NCI-H69 (cell line): ENCODE measurements at places on chromosomes 6 and 20.

DNA sequence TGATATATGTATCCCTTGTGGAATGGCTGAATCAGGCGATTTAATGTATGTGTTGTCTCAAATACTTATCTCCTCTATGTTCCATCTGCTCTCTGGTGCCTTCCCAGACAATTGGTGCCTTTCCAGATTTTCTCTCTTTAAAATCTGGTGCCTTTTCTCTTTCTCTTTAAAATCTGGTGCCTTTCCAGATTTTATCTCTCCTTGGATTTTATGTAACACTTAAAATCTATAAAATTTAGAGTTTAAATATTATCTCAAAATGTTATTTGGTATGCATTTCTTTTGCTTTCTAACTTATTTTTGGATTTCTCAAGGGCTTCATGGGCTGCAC, 116.3 kb downstream of the KIF13A start:
- no peak for DNase-seq

GRCh38 chr6:73878403-73878802, 182.4 kb downstream of the CD109 start:
- DNase-seq, result no peak

DNA sequence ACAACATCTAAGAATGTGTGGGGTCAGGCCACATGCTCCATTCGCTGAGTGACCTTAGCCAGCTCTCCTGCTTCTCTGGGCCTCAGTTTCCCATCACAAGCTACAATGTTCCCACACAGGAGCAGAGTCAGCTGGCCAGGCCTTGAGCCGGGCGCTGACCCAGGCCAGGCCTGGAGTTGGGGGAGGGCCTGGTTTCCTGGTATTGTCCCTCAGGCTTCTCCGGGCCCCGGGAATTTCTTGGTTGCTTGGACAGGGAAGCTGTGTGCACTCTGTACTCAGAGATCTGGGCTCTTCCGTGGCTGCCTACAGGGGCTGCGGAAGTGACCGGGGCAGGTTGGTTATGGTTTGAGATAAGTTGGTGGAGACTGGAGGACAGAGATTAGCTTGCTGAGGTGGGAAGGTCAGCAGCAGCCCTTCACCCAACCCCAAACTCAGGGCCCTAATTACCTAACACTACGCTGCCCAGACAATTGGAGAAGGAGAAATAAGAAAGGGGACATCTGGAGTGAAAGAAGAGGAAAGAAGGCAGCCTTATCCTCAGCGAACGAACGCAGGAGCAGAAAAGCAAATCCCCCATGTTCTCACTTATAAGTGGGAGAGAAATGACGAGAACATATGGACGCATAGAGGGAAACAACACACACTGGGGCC, 6.2 kb downstream of the TGM2 start:
- no peak for DNase-seq

DNA sequence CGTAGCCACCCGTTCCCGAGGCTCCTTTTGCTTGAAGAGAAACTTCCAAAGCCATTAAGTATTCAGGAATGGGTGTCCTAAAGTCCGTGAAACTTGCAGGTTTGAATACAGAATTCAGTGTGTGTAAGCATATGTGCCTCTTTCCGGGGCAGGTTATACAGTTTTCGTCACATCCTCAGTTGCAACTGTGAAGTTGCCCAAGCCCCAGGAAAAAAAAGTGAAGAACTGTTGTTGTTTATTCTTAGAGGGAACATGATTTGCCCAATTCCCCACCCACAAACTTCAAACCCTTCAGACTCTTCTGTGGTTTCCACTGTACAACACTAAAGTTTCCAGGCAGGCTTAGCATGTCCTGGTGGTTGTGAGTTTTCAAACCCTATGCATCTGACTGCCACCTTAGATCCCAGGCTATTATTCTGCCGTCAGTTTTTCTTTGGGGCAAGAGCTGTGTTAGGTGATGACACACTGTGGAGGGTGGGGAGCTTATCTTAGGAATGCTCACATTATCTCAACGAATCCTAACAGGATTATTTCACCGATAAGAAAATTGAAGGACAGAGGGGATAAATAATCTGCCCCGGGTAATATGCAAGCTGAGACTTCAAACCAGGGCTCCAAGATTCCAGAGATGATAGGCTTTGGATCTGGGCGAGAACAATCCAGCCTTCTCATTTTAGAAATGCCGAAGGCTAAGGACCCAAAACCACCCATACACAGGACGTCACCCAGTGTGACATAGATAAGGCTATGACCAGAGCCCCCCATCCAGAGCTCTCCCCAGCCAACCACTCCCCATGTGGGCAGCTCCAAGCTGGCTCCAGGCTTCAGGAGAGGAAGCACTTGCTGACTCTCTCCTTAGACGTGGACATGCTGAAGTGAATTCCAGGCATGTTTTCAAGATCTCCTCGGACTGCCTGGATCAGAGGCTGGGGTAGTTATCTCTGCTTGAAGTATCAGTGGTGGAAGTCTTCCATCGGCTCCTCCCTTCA, 81.7 kb upstream of the AFDN start:
- no peak for DNase-seq

- DNase-seq, result no peak
Observed at GRCh38 chr6:18412644-18413043, 25.5 kb downstream of the RNF144B start.

- DNase-seq, result no peak
Observed at GRCh38 chr6:56046576-56046975, 171.2 kb upstream of the BMP5 start.

DNA sequence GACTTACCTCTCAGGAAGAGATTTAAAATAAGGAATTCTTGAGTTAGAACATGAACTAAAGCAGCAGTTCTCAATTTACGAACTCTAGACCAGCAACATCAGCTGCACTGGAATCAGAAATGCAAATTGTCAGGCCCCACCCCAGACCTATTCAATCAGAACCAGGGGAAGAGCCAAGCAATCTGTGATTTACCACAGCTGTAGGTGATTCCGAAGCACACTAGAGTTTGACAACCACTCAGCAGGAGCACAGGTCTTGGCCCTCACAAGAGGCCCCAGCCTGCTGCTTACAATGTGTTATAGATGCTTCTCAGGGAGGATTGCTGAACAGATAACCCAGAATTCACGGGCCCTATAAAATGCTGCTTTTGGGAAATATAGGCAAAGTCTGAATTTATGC, 279.2 kb downstream of the PTPRK start:
- peak; percentile 83 for DNase-seq

DNA sequence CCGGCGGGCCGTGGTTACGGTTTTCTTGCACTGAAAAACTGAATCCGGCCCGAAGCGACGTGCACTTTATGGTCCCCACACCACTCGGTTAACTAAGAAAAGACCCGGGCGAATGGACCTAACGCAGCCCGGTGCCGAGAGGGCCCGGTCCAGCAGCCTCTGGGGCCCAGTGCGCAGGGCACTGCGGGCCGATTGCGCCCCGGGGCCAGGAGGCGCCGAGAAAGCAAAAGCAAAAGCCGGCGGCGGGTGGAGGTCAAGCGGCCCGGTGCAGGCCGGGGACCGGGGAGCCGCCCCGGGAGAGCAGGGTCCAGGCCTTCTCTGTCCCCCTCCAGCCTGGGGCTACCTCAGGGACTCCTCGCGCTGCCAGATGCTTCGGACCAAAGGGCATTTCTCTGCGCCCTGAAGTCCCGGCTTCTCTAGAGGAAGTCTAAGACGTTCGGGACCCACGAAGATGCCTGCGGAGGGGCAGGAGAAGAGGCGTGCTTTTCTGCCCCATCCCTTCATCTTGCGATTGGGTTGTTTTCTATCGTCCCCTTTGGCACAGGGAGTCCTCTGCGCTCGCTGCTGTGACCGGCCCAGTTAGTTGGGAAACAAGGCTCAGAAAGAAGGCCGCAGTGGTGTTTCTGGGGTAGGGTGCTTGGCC, 4.4 kb downstream of the FOXF2 start:
- DNase-seq, result no peak

GRCh38 chr6:149425224-149425623, 25.2 kb downstream of the SUMO4 start:
- no peak for DNase-seq

GRCh38 chr20:1174787-1175186, 10.0 kb downstream of the TMEM74B start:
- no peak for DNase-seq

DNA sequence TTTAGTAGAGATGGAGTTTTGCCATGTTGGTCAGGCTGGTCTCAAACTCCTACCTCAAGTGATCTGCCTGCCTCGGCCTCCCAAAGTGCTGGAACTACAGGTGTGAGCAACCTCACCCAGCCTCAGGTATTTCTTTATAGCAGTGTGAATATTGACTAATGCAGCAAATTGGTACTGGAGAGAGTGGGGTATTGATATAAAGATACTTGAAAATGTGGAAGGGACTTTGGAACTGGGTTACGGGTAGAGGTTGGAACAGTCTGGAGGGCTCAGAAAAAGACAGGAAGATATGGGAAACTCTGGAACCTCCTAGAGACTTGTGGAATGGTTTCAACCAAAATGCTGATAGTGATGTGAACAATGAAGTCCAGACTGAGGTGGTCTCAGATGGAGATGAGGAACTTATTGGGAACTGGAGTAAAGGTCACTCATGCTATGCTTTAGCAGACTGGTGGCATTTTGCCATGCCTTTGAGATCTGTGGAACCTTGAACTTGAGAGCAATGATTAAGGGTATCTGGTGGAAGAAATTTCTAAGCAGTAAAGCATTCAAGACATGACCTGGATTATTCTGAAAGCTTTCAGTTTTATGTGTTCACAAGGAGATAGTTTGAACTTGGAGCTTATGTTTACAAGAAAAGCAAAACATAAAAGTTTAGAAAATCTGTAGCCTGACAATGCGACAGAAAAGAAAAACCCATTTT, 127.2 kb downstream of the DTNBP1 start:
- DNase-seq, result no peak

- no peak for DNase-seq
Observed at GRCh38 chr6:70281923-70282311, 21.0 kb downstream of the COL9A1 start.

DNA sequence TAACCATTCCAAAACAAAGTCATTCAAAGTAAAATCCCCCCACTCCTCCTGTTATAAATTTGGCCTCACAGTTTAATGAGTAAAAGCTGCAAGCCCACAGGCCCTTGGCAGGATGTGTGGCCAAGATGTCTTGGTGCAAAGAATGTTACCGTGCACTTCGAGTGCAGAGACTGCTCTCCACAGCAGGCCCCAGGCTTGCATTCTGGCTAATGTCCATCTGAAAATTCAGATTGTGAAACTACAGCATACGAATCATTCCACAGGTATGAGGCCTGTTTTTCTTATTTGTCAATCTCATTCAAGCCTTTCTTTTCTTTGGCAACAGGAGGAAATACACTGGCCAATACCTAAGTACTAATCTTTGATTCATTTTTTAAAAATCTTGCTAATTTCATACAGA, 7.1 kb downstream of the RPS6KA2 start:
- no peak for DNase-seq

DNA sequence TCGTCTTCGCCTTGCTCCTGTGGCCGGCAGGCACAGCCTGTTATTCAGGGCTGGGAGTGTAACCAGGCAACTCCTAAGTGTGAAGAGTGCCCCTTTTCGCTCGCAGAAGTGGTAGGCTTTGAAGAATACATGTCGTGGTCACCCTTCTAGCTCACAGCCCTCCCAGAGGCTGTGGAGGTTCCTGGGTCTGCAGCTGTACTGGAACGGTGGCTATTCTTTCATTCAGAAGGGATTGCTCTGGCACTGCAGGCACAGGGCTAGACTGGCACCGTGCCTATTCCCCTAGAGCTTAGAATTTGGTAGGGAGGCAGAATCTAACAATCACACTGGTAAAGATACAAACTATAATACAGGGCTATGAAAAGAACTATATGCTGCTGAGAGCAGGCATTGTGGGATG, 1.1 kb upstream of the SRSF12 start:
- DNase-seq, result peak; percentile 29

- DNase-seq, result no peak
Observed at GRCh38 chr6:154506991-154507898, 3.2 kb downstream of the CNKSR3 start.

- DNase-seq, result no peak
Observed at GRCh38 chr6:130324657-130325056, 41.2 kb upstream of the TMEM200A start.

GRCh38 chr6:33313105-33313708, 671 bp downstream of the TAPBP start:
- DNase-seq, result peak; percentile 82

DNA sequence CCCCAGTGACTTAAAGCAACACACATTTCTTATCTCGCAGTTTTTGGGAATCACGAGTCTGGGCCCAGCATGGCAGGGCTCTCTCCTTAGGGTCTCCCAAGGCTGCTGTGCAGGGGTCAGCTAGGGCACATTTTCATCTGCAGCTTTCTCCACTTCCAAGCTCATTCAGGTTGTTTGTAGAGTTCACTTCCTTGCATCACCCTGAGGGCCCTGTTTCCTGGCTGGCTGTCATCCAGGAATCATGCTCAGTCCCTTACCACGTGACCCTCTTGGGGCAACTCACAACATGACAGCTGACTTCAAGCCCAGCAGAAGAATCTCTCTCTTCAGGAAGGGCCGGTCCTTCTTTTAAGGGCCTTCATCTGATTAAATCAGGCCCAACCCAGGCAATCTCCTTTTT, 21.3 kb downstream of the SNAP25 start:
- peak; percentile 85 for DNase-seq

DNA sequence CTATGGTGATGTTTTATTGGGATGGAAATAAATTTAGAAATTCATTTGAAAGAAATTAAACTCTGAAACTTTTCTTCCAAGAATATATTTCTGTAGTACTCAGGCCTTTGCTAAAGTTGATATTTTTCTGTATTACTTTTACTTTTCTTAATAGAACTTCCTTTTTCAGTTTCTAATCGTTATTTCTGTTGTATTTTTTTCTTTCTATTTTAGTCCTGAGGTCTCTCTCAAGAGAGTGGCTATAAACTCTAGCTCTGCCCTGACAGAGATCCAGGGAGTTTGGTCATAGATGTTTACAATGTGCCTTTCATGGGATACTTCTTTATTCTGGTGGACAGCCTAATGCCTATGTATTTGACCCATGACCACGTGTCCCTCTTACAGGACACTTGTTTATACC, 51.0 kb downstream of the OR2B6 start:
- DNase-seq, result no peak

- peak; percentile 84 for DNase-seq
Observed at GRCh38 chr6:168292826-168293225, 26.8 kb downstream of the DACT2 start.

- peak; percentile 79 for DNase-seq
Observed at GRCh38 chr6:53066077-53066417, 843 bp downstream of the FBXO9 start.

DNA sequence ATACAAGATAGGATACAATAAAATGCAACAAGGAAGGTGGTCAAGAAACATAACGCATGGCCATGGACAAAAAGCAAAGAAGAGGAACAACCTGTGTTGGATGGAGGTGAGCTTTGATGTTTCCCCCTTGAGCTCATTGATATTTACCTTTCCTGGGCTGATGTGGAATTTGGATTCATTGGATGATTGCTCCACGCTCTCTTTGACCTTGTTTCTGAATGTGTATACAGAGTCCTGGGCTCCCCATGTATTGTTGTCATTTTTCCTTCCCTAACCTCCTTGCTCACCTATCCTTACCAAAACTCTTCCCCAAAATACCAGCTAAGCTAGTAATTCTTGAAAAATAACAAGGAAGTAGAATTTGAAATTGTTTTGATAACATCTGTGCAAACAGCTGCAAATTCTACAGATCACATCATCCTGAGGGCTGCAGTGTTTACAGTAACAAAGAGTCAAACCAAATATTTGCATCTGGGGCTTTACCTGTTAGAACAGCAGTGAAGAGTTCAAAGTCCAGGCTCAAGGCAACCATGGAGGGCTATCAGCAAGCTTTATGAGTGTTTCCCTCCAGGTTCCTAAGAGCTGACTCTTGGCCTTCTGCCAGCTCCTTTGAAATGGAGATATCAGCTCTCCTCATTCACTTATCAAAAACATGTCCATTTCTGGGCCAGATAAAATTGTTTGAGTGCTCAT, 214.3 kb upstream of the MARCKS start:
- DNase-seq, result peak; percentile 94

- no peak for DNase-seq
Observed at GRCh38 chr6:89583559-89583958, 55.0 kb downstream of the LYRM2 start.

GRCh38 chr6:136502786-136503185, 47.4 kb downstream of the MAP7 start:
- peak; percentile 49 for DNase-seq
